ENCODE measurements at places on chromosomes 7 and 10.

- DNase-seq: no peak
Measured at GRCh38 chr7:116451957-116452729, 47.4 kb upstream of the CAV2 start.

DNA sequence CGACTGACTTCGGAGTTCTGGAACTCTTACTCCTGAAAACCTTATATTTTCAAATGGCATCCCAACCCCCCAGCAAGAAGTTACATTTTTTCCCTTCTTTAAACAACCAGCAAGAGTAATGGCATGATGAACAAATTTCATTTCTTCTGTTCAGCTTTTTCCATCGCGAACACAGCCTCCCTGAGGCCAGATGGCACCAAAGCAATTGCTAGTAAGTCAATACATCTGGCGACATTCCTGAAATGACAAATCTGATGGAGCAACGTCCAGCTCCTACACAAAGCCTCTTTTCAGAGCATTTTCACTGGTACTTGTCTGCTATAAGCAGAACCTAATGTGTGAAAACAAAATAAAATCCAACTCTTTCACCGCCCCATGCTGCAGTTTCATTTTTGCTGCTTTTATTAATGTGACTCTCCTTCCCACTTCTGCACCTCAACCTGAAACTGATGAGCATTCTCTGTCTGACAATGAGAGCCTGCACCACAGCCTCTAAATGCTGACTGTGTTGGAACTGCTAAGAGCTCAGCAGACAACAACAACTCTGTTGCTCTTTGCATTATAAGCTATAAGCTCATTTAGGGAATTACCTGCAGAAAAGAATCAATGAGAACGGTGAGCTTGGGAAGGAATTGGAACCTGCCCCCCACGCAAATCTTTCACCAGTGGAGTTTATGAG, 229.8 kb downstream of the FGFR2 start:
- no peak for DNase-seq

GRCh38 chr7:134431815-134432214, 27.1 kb downstream of the AKR1B1 start:
- DNase-seq: no peak

- no peak for DNase-seq
Measured at GRCh38 chr7:38068461-38068860, 109.6 kb upstream of the STARD3NL start.

- DNase-seq: no peak
Measured at GRCh38 chr10:65194126-65194525, 1672.9 kb downstream of the REEP3 start.

DNA sequence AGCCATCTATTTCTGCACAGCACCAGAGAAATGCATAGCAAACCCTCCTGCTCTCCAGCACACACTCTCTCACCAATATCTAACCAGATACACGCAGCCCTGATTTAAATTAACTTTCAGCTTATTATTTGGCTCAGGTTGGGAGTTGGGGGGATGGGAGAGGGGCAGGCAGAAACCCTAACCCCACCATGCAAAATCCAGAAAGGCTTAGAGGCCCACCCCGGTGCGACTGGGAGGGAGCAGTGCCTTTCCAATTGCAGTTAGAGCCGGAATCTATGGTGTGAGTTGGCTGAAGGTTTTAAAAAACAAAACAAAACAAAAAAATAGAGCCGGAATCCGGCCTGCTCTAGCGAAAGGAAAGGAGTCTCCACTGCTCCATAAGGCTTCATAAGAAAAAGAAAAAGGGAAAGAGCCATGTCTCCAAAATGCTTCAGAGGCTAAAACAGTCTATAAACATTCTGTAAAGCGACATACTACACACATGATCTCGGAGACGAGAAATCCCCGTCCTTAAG, 2.9 kb downstream of the IGF2BP3 start:
- no peak for DNase-seq

GRCh38 chr7:149321978-149322541, 60.1 kb downstream of the ZNF783 start:
- DNase-seq: no peak

DNA sequence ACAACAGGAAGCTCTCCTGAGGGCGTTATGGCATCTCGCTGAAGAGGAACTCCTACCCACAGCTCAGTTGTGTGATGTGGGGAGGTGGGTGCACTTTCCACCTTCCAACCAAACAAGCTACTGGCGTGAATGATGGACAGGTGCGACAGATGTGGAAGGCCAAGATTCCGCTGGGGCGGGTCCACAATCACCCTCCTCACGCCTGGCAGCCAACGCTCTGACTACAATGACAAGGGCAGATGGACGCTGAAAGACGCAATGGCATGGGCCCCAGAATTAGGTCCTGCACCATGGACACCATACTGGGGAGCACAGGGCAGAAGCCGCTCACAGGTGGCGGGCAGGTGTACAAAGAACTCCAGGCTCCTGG, 282.5 kb downstream of the PRPF18 start:
- no peak for DNase-seq

- no peak for DNase-seq
Measured at GRCh38 chr10:96073722-96074121, 30.3 kb downstream of the CCNJ start.

DNA sequence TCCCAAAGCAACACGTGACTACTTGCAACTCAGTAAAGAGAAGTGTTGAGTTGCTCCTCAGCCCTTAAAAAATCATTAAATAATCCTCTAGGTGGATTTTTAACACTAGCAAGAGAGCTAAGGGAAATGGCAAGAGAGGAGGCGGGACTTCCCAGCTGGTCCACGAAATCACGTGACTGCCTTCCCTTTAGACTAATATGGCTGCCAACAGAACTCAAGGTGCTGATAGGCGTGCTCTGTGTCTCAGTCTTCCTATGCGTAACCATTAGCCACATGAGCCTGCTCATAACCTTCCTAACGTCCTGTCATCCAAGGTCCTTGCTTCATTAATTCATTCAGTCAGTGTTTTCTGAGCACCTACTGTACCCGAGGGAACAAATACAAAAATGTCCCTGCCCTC, 66.0 kb downstream of the RSU1 start:
- no peak for DNase-seq

- no peak for DNase-seq
Measured at GRCh38 chr7:22319424-22320403, 37.2 kb downstream of the RAPGEF5 start.

DNA sequence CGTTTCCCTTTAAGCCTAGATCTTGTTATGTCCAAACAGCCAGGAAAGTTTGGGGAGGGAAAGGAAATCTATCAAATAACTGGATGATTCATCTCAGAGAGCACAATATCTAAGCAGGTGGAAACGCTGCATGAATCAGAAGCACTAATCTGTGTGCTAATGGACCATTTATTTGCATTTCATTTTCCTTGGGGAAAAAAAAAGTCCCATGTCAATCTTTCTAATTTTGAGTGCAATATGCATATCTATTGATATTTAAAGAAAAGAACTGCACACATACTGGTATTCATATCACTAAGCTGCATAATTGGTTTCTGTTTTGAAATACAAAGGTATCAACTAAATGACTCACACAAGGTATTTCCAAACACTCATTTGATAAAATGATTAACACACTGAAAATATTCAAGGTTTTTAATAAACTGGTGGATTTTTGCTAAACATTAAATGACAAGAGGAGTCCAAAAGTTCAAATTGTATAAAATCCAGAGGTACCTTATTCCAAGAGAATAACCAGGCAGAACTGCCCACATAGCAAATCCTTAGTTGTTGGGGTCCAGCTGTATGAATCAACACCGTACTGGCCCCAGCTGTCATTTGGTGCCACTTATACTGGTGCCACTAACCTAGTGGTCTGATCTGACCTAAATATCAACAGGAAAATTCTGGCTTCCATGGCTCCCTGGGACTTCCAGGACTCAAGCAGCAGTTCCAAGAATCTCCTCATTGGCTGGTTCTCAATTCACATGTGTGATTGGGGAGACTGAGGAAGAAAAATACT, 122.2 kb upstream of the SP4 start:
- no peak for DNase-seq

GRCh38 chr7:80420876-80421275, 91.0 kb downstream of the GNAT3 start:
- DNase-seq: no peak

GRCh38 chr7:17444673-17445072, 146.2 kb downstream of the AHR start:
- no peak for DNase-seq

DNA sequence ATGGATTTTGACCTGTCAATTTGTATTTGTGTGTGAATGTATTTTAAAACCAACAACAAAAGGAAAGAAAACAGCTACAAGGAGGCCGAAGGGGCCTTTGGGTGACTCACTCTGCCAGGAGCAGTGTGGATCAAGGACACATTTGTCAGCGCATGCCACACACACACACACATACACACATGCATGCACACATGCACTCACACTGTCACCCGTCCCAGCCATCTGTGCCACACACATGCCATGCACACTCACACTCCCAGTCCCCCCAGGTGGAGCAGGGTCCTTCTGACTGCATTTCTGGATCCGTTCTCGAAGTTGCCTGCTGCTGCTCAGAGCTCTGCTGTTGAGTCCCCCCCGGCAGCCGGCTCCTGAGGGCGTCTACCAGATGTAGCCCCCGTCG, 26.0 kb downstream of the SPOCK2 start:
- DNase-seq: no peak

DNA sequence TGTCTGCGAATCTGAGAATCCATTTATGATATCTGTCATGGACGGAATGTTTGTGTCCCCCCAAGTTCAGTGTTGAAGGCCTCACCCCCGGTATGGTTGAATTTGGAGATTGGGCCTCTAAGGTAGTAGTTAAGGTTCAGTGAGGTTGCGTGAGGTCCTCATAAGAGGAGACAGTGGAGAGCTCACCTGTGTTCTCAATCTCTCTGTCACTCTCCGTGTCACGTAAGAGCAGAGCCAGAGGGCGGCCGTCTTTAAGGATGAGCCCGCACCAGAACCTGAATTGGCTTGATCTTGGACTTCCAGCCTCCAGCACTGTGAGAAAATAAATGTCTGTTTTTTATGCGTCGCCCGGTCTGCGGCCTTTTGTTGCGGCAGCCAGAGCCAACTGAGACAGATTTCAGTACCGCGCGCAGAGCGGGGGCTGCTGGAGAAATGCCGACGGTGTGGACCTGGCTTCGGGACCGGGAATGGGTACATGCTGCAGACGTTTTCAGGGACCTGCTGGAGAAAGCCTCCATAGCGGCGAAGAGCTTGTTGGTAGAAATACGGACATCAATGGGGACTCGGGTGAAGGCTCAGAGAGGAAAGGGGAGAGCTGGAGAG, 40.2 kb downstream of the WDR37 start:
- DNase-seq: no peak

DNA sequence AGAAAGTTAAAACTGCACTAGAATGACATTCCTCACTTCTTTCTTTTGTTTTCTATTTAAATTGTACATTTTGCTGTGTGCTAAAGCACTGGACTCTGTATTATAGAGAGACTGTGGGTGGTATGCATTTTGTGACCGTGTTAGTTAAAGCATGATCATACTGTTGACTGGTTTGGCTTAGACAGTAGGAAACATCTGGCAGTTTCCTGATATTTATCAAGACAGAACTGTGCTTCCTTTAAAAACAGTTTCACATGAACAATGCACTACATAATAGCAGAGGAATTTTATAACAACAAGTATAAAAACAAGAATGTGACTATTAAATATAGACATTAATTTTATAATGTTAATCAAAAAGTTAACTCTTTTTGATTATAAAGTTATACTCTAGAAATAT, 23.1 kb downstream of the GNG11 start:
- DNase-seq: no peak

- no peak for DNase-seq
Measured at GRCh38 chr10:22183771-22184461, 33.9 kb downstream of the EBLN1 start.

- no peak for DNase-seq
Measured at GRCh38 chr7:33143996-33144718, 14.8 kb downstream of the BBS9 start.

Data from activated T-cell treated with anti-CD3 and anti-CD28 coated beads for 1 hour (primary cell).